T-helper 17 cell (primary cell): ENCODE measurements at places on chromosomes 16 and 17. TPM values are rescaled to one million over a fixed set of nuclear protein-coding genes. Genes with fewer than 3 reads are reported as not detected.

FNDC8 gene
- total RNA-seq, result not detected

GRCh38 chr16:89402962-89403361 lies 87.4 kb downstream of the ANKRD11 start:
- no peak for DNase-seq
- H3K36me3 ChIP-seq, result peaks cover 2% of the 10 kb centered on the region
- peak overlapping the region; percentile 57 for H3K4me3 ChIP-seq
- no peaks in the 10 kb centered on the region for H3K27me3 ChIP-seq
- peaks cover 63% of the 10 kb centered on the region for H3K4me1 ChIP-seq
- H3K27ac ChIP-seq, result peak overlapping the region; percentile 93

TEPSIN gene
- 84.1 TPM for total RNA-seq

C1QTNF8 gene
- not detected for total RNA-seq

DNA sequence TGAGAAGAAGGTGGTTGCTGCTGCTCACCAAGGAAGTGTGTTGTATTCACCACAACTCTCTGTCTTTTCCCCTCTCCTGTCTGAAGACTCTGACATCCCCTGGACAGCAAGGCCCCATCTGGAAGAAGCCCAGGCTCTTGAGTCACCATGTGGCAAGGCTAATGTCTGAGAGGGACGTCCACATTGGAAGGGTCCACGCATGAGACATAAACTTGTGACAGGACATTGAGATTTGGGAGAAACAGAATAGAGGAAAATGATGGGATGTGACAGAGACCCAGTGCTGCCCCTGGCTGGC lies 176.5 kb downstream of the IRF8 start:
- peaks cover 66% of the 10 kb centered on the region for H3K27me3 ChIP-seq
- H3K27ac ChIP-seq, result no peak overlapping the region
- DNase-seq, result no peak
- H3K4me1 ChIP-seq, result peaks cover 5% of the 10 kb centered on the region
- no peak overlapping the region for H3K4me3 ChIP-seq

DNA sequence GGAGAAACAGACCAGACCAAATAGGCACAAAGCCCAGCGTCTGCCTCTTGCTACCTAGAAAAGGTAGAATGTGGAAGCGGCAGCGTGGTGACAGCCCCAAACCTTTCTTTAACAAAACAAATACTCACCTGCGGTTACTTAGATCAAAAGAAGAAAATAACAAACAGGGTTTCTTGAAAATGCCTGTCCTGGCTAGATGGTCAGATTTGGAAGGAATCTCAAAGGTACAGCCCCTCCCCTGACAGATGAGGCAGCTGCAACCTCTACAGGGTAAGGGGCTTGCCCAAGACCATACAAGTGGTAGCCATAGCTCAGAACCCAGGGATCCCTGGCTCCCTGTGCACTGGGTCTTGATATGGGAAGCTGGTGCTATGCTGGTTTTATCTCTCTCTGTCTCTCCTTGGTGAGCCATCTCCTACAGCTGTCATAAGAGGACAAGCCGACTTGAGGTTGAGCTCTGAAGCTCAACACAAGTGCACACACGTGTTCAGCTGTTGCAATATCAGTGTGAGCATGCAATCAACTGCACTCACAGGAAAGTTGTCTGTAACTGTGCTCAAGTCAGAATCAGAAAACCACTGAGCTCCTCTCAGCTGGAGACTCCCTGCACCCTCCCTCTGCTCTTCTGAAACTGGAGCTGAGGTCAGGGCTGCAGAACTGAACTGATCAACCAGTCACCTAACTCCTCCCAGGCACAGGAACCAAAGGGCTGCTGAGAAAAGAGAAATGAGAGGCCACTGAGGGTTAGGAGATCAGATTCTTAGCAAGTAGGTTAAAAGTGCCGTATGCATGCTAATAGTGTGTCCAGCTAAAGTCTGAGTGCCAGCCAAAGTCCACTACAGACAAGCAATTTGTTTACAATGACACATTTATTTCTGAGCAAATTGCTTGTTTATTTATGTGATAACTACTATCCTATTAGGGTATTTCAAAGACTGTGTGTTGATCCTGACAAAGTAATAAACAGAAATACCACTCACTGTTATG lies 6.1 kb upstream of the RNF157 start:
- no peaks in the 10 kb centered on the region for H3K36me3 ChIP-seq
- peak overlapping the region; percentile 61 for H3K4me3 ChIP-seq
- peaks cover 30% of the 10 kb centered on the region for H3K4me1 ChIP-seq
- peak overlapping the region; percentile 85 for H3K27ac ChIP-seq

DNA sequence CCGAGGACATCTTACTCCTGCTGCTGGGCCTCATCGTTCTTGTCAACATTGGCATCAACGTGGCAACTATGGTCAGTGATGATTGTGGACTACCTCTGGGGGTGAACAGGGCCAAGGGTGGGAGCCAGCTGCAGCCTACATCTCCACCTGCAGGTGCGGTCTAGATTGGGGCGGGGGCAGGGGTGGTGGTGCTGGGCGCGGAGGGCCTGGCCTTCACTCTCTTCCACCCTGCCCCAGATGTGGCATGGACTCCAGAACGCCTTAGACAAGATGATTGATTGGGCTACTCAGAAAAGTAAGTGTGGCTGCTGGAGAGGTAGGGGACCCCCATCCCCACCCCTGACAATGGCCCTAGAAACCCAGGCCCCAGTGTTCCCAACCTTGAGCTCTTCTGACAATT lies 340 bp downstream of the SPEM2 start:
- H3K4me1 ChIP-seq, result no peaks in the 10 kb centered on the region
- no peaks in the 10 kb centered on the region for H3K27me3 ChIP-seq
- H3K27ac ChIP-seq, result no peak overlapping the region
- no peak for DNase-seq
- no peak overlapping the region for H3K4me3 ChIP-seq

HOXB1 gene
- total RNA-seq, result not detected

DNA sequence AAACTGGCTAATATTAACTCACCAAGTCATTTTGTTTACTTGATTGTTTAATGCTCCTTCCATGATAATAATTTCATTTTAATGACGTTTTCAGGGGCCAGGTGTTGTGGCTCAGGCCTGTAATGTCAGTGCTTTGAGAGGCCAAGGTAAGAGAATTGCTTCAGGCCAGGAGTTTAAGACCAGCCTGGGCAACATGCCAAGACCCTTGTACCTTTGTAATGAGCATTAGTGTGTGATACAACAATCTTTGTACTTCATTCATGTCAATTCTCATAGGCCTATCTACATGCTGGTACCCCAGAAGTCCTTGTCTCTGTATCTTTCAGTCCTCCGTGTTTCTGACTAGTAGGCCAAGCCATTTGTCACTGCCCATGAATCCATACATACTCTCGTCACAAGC lies 296.9 kb downstream of the ZFHX3 start:
- H3K27ac ChIP-seq, result no peak overlapping the region
- no peaks in the 10 kb centered on the region for H3K36me3 ChIP-seq
- H3K4me1 ChIP-seq, result no peaks in the 10 kb centered on the region
- H3K4me3 ChIP-seq, result no peak overlapping the region

- no peaks in the 10 kb centered on the region for H3K36me3 ChIP-seq
- no peak overlapping the region for H3K4me3 ChIP-seq
- no peaks in the 10 kb centered on the region for H3K27me3 ChIP-seq
- no peak for DNase-seq
- H3K27ac ChIP-seq, result no peak overlapping the region
Measured at GRCh38 chr17:81132770-81133723, 32.3 kb upstream of the PVALEF start.

- DNase-seq, result no peak
- H3K4me1 ChIP-seq, result peaks cover 4% of the 10 kb centered on the region
- no peaks in the 10 kb centered on the region for H3K36me3 ChIP-seq
- H3K4me3 ChIP-seq, result no peak overlapping the region
- no peaks in the 10 kb centered on the region for H3K27me3 ChIP-seq
Measured at GRCh38 chr17:34999456-34999855, 19.1 kb downstream of the LIG3 start.

- H3K27ac ChIP-seq, result no peak overlapping the region
- no peaks in the 10 kb centered on the region for H3K27me3 ChIP-seq
- peaks cover 4% of the 10 kb centered on the region for H3K36me3 ChIP-seq
- DNase-seq, result no peak
- no peak overlapping the region for H3K4me3 ChIP-seq
- H3K4me1 ChIP-seq, result peaks cover 18% of the 10 kb centered on the region
Measured at GRCh38 chr17:32152130-32152529, 9.8 kb downstream of the RHOT1 start.

GRCh38 chr17:56125830-56126819 lies 27.1 kb upstream of the ANKFN1 start:
- no peaks in the 10 kb centered on the region for H3K36me3 ChIP-seq
- H3K27ac ChIP-seq, result no peak overlapping the region
- no peak for DNase-seq
- no peak overlapping the region for H3K4me3 ChIP-seq
- no peaks in the 10 kb centered on the region for H3K4me1 ChIP-seq

DNA sequence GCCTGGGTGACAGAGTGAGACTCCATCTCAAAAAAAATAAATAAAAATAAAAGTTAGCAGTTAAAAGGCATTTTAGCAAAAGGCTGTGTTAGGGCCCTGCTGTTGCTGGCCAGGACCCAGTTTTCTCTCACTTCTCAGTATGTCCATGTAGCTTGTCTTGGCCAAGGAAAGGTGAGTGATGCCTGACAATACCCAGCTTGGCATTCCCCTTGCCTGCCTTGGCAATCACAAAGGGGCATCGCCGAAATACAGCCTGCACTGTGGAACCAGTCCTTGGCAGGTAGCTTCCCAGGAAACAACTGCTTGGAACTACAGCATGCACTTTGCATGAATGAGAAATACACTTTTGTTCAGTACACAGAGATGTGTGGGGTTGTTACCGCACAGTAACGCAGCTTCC lies 61.7 kb downstream of the DNAH17 start:
- H3K4me1 ChIP-seq, result no peaks in the 10 kb centered on the region
- H3K36me3 ChIP-seq, result no peaks in the 10 kb centered on the region
- no peaks in the 10 kb centered on the region for H3K27me3 ChIP-seq
- DNase-seq, result no peak

SGCA gene
- total RNA-seq, result not detected

DNA sequence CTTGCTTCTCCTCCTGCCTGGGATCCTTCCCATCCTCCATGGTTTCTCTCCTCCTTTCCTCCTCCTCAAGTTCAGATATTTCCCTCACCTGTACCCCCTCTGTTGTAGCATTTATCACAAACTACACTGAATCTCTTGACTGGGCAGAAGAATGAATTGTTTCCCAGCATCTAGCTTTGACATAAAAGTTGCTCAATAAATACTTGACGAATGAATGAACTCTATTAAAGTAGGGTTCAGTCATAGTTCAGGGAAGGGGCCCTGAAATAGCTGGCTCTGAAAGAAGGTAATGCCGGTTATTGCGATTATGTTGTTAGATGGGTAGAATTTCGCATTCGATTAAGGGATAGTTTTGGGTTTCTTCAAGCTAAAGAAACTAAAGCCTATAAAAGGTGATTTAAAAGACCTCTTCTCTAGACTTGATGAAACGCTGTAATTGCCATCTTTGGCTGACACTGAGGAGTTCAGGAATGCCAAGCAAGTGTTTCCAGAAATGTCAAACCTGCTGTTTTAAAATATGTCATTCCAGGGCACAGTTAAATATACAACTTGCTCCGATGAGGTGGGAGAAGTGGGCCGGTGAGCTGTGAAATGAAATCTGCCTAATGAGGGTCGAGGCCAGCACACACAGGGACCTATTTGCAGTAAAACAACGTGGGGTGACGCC lies 1.0 kb upstream of the CPD start:
- peak overlapping the region; percentile 98 for H3K27ac ChIP-seq
- H3K4me3 ChIP-seq, result peak overlapping the region; percentile 97
- H3K27me3 ChIP-seq, result peaks cover 12% of the 10 kb centered on the region
- DNase-seq, result no peak

DNA sequence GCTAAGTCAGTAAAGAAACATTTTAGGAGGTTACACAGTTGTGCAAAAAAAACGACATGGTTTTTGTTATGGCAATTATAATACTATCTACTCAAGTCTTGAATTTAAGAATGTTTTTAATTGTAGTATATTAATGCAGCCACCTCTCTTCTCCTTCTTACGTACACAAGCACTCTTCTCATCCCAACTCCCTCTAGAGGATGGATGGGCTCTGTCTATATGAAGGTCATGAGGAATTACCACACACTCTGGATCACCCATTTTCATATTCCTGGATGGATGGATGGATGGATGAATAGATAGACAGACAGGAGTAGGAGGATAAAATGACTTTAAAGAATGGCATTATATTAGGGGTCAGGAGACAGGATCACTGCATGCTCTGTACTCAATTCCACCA lies 120.0 kb downstream of the PHKB start:
- no peaks in the 10 kb centered on the region for H3K4me1 ChIP-seq
- H3K4me3 ChIP-seq, result no peak overlapping the region
- no peak overlapping the region for H3K27ac ChIP-seq
- no peaks in the 10 kb centered on the region for H3K36me3 ChIP-seq

DNA sequence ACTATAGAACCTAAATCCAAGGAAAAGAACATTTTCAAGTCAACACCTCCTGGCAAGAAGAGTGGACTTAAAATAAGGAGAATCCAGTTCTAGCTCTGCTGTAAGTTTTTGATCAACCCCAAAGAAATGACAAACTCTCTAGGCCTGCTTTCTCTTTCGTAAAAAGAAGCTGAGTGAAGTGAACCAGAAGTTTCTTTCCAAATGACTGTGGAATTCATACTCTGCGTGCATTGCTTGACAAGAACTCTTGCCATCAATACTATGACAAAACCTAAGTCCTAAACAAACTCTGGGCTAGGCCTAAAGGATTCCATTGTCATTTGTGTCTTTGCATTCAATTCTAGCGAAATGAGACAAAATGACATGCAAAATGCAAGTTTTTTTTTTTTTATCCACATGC lies 187.5 kb upstream of the SOX9 start:
- no peaks in the 10 kb centered on the region for H3K27me3 ChIP-seq
- DNase-seq, result no peak
- H3K27ac ChIP-seq, result no peak overlapping the region
- H3K4me3 ChIP-seq, result no peak overlapping the region

ATP5PD gene
- total RNA-seq, result 123 TPM

ASPA gene
- not detected for total RNA-seq

CRHR1 gene
- not detected for total RNA-seq

DNA sequence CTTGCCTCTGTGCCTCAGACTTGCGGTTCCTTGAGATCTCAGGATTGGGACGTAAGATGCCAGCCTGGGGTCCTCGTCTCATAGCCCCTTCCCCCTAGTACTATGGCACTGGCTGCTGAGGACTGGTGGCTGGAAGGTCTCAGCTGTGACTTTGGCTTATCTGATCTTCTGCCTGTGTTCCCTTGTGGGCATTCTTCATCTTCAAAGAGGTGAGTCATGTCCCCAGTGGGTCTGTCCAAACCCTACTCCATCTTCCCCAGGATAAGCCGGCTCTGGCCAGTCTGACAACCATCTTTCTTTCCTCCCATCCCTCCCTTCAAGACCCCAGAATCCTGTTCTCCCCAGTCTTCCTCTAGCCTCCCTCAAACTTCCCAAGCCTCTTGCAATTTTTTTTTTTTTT lies 3.6 kb downstream of the CD19 start:
- H3K36me3 ChIP-seq, result no peaks in the 10 kb centered on the region
- peak overlapping the region; percentile 7 for H3K4me3 ChIP-seq
- no peak for DNase-seq
- H3K27me3 ChIP-seq, result no peaks in the 10 kb centered on the region

YBX2 gene
- total RNA-seq, result not detected

GRCh38 chr16:31108035-31108793 lies at the start of gene BCKDK:
BCKDK (plus strand) TSS chr16:31108386; CDS start chr16:31109224, 838 bp downstream.
- peak within 1 kb of the TSS; percentile 89 for H3K4me3 ChIP-seq
- peak within 1 kb of the TSS; percentile 63 for H3K27ac ChIP-seq
- H3K36me3 ChIP-seq, result peaks cover 2% of the 10 kb centered on the region
- H3K27me3 ChIP-seq, result no peaks in the 10 kb centered on the region
